Amniotic stem cell (primary cell): ENCODE measurements at places on chromosomes 1 and 21.

DNA sequence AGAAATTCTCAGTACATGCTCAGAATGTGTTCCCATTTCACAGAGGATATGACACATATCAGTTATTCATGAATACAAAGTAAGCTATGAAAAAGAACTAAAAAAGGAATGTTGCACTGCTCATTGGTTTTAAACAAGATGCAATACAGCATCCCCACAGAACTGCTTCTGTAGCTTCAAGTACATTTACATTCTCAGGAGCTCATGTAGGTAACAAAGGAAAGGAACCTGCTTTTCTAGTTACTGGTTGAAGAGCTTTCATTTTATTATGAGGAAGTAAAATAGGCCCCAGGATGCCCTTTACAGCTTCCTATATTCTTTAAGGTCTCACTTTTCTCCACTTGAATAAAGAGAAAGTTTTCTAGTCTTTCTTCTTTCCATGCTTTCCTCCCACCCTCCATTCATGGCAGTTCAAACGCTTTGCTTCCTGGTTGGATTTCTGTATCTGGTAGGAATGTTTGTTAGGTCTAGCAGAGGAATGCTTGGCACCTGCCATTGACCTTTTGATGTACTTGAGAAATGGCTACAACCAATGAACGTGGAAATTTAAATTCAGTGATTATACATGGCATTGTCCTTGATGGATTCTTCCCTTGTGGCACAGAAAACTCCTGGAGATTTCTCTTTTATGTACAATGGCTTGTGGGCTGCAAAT lies 27.1 kb upstream of the KCNK2 start:
- no peak for DNase-seq

- DNase-seq, result no peak
Observed at GRCh38 chr21:41835711-41836154, 43.4 kb downstream of the PRDM15 start.

DNA sequence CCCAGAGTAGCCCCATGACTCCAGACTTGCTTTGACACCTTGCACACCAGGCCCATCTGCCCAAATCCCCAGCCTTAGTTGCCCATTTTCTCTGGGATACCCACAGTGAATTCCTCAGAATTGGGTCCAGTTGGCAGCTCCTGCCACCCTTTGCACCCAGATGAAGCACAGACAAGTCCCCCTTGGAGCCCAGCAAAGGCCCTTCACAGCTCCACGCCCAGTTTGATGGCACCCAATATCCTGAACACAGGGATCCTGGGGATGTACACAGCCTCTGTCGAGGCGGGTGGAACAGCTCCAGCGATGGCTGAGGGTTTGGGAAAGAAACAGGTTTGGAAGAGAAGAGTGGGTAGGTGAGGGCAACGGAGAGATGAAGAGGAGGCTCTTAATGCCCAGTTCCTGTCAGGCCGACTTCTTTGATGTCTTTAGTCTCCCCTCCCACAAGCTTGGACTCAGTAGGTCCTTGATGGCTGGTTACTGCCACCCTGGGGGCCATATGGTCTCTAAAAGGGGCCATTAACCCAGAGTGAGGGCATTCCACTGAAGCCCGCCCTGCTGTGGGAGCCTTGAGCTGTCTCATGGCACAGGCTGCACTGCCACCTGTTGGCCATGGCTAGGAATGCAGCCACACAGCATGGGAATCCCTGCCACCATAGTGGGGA lies 21.7 kb downstream of the TMEM53 start:
- DNase-seq, result peak; percentile 40

DNA sequence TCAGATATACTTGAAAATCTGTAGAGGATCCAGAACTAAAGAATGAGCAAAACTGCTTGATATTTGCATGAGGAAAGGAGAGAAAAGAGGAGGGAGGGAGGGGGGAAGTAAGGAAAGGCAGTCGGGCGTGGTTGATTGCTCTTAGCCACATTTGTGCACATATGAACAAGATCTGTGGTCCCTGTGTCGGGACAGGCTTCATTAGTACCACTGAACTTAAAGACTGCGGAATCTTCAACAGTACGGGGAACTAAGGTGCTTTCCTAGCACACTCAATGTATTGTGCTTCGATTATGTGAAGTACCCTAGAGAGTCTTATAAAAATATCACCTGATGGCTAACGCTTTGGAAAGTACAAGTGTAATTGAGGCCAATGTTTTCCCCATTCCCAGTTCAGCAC lies 59.9 kb downstream of the ZBTB18 start:
- no peak for DNase-seq

DNA sequence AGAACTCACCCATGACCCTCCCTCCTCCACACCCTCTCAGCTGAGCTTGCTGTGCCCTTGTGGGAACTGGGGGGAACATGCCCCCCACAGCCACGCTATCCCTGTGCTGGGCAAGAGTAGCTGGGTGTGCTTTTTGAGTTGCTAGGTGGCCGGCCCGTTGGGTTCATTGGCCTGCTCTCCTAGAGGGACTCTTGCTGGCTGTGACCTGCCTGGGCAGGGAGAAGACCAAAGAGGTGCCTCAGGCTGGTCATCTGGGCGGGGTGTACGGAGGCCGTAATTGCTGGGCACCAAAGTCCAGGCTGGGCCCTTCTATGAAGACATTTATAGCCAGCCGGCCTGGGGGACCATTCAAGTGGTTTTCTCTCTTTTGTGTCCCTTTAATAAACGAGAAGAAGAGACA lies 138.3 kb upstream of the ZBTB40 start:
- no peak for DNase-seq

- DNase-seq, result peak; percentile 81
Observed at GRCh38 chr1:225809842-225810578, at the start of gene EPHX1. EPHX1 (plus strand) TSS chr1:225810124; CDS start chr1:225828730, 18,606 bp downstream.

GRCh38 chr21:16535102-16535422 lies 805.3 kb downstream of the USP25 start:
- DNase-seq, result no peak

- no peak for DNase-seq
Observed at GRCh38 chr1:16402742-16403141, 34.5 kb downstream of the SPATA21 start.

- DNase-seq, result no peak
Observed at GRCh38 chr1:230458509-230458908, 32.4 kb upstream of the PGBD5 start.

GRCh38 chr1:163202833-163203451 lies at the start of gene RGS5:
RGS5 (minus strand) TSS chr1:163202916; CDS start chr1:163202835, 81 bp downstream.
- no peak for DNase-seq

DNA sequence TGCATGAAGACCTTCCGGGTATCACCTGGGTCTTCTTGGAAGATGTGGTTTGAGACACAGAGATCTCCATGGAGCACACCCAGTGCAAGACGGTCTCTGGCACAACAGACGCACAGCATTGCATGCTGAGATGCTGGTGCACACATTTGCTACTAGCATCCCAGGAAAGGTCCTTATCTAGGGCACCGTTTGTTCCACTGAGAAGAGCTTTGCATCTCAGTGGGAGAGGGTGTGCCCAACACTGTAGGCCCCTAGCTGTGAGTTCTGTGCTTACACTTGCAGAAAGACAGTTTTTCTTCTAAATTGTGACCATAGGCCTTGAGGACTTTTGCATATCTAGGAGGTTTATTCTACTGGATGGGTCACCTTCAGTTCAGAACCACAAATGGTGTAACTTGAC lies 554.1 kb downstream of the MATN1 start:
- no peak for DNase-seq

- DNase-seq, result no peak
Observed at GRCh38 chr1:112937495-112937894, 18.5 kb downstream of the SLC16A1 start.

- DNase-seq, result no peak
Observed at GRCh38 chr1:30806381-30807317, 49.1 kb upstream of the LAPTM5 start.

- DNase-seq, result no peak
Observed at GRCh38 chr21:46210378-46211136, 18.0 kb downstream of the LSS start.

GRCh38 chr1:203422656-203423055 lies 53.0 kb upstream of the PRELP start:
- DNase-seq, result no peak

GRCh38 chr1:197063212-197063611 lies 3.8 kb downstream of the F13B start:
- DNase-seq, result no peak

- no peak for DNase-seq
Observed at GRCh38 chr1:229344937-229345684, 2.3 kb upstream of the CCSAP start.

DNA sequence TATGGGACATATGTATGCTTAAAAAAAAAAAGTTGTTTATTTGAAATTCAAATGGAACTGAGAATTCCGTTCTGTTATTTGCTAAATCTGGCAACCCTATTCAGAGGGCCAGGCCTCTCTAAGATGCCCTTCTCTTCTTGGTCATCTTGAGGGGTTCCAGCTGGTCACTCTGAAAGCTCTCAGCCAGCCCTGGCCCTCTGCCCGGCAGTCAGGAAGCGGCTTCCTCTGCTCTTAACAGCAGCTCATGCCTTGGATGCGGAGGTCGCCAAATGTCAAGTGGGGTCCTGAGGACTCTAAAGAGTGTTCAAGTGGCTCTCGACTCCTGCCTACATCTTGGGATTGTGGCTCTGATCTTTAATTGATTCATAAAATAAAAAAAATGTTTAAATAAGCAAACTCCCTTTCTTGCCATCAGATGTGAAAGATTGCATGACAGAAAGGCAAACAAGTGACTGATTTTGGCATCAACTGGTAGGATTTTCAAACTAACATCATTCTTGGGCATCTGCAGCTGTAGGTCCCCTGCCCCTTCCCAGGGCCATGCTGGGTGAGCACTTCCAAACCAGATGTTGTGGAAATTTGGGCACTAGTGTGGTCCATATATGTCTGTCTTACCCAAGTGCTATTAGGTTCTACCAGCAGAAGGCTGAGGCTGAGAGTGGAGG lies 130.8 kb downstream of the PRDM2 start:
- no peak for DNase-seq

DNA sequence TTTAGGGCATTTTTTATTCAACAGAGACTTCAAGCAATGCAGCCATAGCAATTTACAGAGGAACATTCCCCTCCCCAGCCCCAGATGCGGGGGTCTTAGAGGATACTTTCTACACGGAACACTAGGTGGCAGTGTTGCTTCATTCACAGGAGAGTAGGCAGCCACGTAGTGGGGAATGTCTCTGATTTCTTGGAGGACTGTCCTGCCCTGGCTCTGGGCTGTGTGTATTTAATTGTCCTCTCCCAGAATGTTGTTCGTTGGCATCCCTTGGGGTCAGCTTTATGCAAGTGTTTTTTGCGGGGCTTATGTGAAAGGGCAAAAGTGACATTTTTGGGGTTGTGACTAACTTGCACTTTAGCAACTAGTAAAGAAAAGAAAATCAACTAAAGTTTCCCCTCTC lies 96.9 kb downstream of the PAPPA2 start:
- peak; percentile 29 for DNase-seq

DNA sequence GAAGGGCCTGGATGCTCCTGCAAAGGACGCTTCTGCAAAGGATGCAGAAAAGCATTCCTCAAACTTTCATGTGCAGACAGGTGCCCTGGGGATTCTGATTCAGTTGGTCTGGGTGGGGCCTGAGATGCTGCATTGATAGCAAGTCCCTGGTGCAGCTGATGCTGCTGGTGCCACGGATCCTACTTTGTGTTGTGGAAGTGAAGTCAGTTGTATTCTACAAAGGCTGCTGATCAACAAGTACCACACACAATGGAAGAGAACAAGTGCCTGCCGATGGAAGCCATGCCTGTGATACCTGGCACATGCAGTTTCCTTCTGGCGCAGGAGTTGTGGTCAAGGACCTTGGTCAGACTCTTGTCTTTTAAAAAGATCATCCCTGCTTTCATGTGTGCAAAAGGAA lies 478.8 kb downstream of the CAMTA1 start:
- DNase-seq, result no peak

- DNase-seq, result no peak
Observed at GRCh38 chr1:42674682-42675081, 7.5 kb upstream of the YBX1 start.

DNA sequence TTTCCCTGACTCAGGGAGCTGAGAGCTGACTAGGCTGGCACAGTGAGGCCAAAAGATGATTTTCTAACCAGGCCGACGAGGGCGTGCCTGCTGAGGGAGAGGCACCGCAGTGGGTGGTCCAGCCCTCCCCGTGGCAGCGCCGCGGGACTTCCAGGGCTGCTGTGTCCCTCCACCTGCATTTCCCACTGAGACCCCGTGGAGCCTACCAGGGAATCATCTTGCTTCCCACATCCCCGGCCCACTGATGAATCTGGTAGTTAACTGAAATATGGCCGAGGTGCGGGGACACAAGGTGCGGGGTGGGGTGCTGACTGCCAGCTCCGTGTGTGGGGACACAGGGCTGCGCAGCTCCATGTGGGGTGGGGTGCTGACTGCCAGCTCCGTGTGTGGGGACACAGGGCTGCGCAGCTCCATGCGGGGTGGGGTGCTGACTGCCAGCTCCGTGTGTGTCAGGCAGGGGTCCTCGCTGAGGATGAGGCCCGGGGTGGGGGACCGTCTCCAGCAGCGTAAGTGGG lies 10.4 kb downstream of the WRAP73 start:
- no peak for DNase-seq

DNA sequence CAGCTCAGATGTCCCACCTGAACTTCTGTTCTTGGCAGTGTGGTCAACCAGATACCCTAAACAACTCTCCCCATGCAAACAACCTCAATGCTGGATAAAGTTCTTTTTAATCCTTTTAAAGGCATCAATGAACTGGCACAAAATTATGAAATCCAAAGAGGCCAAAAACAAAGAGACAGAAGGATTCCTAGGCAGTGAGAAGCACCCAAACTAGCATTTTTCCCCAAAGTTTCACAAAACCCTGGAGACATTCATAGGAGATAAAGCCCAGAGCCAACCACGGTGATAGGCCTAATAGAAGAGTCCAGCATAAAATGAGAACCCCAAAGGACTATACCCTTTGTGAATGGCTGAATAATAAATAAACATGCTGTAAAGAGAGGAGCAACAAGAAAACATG lies 50.7 kb downstream of the MATN1 start:
- no peak for DNase-seq

DNA sequence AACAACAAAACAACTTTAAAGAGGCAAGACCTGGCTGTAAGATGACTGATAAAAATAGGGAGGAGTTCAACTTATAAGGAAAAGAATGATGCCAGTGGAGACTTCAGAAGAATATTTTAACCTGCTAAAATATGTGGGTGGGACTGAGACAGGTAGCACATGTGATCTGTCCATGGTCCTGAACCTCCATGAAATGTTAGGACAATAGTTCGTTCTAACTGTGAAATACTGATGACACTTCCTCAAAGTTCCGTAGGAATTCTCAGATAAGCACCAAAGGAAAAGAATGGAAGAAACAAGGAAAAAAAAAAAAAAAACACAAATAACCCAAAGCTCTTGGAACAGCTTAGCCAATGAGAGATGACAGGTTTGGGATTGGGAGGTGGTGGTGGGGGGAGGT lies 44.7 kb downstream of the CDC42BPA start:
- no peak for DNase-seq

GRCh38 chr21:25494804-25495203 lies 112.5 kb downstream of the MRPL39 start:
- DNase-seq, result no peak
